WTC11 (cell line): ENCODE measurements at places on chromosomes 1 and 21.

- no peak for DNase-seq
Observed at GRCh38 chr1:98133131-98133530, 212.3 kb upstream of the DPYD start.

DNA sequence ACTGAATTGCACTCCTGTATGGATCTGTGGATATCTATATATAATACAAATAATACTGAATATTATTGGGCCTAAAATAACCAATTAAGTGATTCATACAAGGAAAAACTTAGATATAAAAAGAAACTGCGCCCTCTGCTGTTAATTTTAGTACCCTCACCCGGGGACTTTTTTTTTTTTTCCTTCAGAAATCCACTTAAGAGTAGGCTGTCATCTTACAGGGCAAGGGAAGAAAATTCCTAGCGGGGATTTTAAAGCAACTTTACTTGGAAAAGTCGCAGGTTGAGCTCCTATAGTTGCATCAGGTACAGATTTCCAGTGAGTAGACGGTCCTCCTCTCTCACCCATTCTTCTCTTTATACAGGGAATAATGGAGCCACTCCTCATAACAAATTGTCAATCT lies 1.3 kb downstream of the NTNG1 start:
- no peak for DNase-seq

DNA sequence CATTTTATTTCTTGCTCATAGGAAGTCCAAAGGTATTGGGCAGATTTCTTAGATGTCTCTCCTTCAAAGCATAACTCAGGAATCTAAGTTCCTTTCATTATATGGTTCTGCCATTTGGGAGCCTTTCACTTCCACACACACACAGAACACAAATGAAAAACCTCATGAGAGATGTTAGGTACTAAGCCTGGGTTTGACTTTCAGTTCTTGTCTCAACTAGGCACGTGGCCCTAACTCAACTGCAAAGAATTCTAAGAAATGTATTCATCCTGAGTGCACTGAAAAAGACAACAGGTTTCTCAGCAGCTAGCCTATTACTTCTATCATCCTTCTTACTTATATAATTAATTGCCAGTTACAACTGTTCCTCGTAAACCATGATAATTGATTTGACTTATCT lies 190.0 kb upstream of the SAMSN1 start:
- no peak for DNase-seq

DNA sequence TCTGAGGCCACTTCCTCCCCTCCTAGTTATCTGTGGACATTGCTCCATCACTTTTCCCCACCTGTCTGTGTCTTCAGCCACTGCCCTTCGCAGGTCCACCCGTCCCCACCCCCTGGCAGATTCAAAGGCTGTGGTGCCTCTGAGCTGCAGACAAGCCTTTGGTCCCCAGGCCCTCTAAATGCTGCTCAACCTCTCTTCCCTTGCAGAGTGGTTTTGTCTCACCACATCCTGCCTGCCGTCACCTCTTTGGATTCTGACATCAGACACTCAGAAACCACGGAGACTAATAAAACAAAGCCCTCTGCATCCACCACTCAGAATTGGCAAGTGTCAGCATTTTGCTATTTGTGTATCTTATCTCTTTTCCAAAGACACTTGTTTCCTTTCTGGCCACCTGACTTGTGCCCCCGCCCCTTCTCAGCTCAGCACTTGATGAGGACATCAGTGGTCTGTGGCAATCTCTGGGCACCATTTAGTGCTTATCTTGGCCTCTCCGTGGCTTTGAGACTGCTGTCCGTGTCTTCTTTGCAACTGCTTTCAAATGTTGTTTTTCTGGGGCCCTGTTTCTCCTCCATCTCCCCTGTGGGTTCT lies 7.7 kb downstream of the CNIH3 start:
- no peak for DNase-seq

DNA sequence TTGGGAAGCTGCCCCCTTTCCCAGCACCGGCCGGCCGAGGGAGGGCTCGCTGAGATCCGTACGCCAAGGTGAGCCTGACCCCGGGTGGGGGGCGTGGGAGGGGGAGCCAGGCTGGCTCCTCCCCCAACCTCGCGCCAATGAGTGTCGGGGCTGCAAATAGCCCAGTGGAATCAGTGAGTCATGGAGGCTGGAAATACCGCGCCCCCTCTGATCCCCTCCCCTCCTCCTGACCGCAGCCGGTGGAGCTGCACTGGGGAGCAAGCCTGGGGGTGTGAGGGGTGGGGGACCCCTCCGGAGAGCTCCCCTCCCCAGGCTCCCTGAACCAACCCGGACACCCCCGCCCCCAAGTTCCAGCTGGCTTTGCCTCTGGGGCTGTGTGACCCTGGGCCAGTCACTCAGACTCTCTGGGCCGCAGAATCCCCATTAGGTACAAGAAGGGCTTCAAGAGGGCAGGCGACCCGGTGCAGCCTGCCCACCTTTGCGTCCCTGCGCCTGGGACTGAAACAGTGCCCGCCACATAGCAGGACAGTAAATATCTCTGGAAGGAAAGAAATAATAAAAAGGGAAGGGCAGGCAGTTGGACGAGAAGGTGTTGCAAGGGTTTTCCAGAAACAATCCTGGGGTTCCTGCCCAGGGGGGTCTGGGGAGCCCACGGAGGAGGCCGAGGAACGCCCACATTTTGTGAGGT lies 4.5 kb downstream of the HSPB7 start:
- peak; percentile 83 for DNase-seq

DNA sequence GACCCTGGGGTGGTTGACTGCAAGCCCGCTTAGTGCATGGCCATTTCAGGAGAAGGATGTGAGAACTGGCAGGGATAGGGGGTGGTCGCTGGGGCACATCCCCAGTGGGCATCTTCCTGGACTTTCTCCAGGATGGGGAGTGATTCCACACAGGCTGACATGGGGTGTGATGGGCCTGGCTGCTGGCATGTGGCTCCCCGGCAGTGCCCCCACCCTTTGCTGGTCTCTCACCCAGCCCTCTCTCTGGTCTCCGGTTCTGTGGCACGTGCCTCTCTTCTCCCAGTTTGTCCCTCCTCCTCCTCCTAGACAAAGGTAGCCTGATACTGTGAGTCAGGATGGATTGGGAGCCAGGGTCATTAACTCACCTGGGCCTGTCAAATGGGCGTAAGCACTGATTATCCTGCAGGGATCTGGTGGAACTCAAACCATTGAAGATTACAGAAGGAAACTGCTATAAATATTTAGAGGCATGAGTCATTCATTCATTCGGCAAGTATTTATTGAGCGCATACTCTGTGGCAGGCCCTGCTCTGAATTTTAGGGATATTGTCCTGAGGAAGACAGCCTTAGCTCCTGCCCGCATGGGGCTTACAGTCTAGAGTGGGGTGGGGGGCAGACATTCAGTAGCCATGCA lies 23.6 kb upstream of the EPS8L3 start:
- DNase-seq = no peak

DNA sequence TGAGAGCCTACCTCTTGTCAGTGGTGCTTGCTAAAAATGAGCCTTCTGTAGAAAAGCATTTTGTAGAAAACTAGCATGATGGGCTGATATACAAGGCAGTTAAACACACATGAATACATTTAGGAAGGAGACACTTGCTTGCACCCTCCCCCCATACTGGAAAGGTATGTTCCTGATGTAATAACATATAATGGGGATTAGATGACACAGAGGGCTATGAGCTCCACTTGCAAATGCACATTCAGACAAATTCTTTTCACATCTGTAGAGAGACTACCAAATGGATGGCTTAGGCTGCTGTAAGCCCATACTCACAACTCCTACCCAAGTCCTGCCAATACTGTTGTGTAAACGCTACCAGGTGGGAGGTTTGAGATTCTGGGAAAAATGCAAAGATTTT lies 634.0 kb downstream of the SMYD3 start:
- DNase-seq = no peak

- DNase-seq = no peak
Observed at GRCh38 chr1:167419245-167419644, 99.1 kb downstream of the CD247 start.

- DNase-seq = peak; percentile 24
Observed at GRCh38 chr1:88890791-88891317, 513 bp downstream of the GTF2B start.

DNA sequence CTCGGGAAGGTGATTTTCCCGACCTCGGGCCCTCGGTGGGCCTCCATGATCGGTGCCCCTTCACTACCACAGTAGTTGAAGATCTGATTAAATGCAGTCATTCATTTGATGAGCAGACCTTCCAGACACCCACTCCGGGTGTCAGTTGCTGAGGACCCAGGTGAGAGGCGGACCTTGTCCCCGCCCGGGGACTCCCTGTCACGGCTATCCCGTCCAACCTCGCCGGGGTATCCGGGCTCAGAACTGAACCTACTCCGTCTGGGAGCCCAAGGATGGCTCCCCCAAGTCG lies 22.6 kb downstream of the RNU1-3 start:
- no peak for DNase-seq

- DNase-seq = no peak
Observed at GRCh38 chr1:26307363-26307781, 936 bp upstream of the UBXN11 start.

DNA sequence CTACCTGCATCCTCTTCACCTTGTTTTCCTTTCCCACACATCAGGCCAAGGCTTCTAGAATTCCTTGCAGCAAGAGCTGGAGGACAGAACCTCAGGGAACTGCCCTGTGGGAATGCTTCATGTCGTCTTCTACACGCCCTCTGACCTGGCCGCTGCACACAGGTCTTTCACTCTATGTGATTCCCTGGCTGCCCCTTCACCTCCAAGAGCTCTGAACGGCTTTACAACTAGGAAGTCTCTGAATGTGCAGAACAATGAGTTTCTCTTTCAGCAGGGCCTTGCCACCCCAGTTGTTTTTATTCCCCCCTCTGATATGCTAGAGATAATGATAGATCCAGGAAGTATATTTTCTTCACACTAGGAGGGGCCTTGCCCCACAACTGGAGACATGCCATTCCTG lies 142.6 kb downstream of the CLIC6 start:
- DNase-seq = no peak
